Left ventricle myocardium inferior (tissue), 1 donor: ENCODE measurements at places on chromosomes 2 and 18.

DNA sequence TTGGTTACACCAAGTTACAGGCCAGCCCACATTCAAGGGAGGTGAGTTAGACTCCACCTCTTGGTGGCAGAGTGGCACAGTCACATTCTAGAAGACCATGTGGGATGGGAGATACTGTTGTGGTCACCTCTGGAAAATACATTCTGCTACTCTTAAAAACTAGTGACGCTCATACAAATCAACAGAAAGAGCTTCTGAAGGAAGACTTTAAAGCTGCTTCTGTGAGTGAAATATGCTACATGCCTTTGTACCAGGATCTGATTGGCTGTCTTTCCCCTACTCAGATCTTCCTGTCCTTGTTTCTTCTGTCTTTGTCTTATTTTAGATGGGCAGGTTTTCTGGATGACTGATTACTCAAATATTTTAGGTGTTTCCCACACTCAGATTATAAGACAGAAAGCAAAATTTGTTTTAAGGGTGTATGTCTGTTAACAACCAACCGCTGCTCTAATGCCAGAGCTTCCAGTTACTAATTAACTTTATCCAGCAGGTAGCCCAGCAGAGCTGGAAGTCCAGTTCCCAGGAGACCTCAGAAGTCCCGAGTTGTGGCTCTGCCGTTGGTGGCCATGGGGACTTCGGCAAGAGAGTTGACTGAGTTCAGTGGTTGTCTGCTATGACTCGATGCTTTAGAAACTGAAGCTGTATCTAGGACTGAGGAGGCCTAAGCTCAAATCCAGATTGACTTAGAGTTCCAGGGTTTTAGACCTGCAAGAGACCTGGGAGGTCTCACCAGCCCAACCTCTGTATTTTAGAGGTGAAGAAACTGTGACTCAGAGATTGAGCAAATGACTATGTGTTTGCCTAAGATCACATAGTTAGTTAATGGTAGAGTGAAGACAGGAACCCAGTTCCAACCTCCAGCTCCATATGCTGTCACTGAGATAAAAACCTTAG, 7.4 kb downstream of the IL1R2 start:
- no peak for DNase-seq

- no peak for DNase-seq
These were observed 37.9 kb downstream of the VIL1 start for GRCh38 chr2:218456849-218457248.

- DNase-seq = no peak
These were observed 529.9 kb downstream of the SLC4A3 start for GRCh38 chr2:220157312-220157711.

- no peak for DNase-seq
These were observed 394.8 kb downstream of the PID1 start for GRCh38 chr2:228876276-228876675.

DNA sequence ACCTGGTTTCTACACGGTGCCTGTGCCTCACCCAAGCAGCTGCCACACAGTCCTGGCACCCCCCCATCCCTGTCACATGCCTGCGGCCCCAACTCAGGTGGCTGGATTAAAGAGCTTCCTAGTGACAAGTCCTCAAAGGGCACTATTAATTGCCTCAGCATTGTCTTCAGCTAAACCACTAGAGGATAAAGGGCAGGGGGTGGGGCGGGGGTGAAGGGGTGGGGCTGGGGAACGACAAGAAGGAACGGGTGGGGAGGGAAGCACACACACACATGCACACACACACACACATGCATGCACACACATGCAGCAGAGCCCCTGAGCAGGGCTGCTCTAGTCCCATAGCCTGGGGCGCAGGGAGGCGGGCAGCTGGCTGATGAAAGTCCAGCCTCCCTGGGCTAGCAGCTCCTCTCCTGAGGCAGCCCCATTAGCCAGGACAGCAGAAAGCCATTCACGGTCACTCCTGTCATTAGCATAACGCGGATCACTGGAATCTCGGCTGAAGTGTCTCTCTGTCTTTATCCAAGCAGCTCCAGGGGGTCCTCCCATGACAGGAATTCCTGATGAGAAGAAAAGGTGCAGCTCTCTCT, 7.4 kb upstream of the TEX261 start:
- no peak for DNase-seq

GRCh38 chr18:9516437-9517064, 41.2 kb downstream of the RALBP1 start:
- no peak for DNase-seq

- no peak for DNase-seq
These were observed 139.0 kb upstream of the SERPINE2 start for GRCh38 chr2:224178056-224178455.

DNA sequence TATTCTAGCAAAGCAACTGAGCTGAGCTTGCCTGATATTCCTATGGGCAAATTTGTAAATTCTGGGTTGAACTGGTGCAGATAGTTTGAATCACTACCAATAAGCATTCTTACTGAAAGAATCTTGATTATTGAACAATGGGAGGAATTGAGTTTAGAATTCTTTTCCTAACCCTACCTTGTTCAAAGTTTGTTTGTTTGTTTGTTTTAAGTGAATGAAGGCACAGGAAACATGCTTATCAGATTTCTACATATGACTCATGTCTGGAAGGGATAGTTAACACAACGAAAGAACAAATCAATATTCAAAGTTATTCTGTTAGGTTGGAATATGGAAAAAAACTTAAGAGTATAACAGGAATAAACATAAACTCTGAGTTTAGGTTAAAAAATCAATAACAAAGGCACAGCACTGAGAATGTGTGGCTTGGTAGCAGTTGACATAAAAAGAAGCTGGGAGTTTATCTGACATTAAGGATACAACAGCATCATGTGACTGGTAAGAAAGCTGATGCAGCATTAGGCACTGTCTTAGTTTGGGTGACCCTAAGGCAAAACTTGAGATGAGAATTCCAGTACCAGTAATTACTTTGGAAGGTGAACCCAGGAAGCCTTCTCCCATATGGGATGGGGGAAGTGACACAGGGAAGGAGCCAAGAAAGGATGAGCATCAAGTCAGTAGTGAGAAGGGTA, 20.9 kb downstream of the BOD1L2 start:
- no peak for DNase-seq

DNA sequence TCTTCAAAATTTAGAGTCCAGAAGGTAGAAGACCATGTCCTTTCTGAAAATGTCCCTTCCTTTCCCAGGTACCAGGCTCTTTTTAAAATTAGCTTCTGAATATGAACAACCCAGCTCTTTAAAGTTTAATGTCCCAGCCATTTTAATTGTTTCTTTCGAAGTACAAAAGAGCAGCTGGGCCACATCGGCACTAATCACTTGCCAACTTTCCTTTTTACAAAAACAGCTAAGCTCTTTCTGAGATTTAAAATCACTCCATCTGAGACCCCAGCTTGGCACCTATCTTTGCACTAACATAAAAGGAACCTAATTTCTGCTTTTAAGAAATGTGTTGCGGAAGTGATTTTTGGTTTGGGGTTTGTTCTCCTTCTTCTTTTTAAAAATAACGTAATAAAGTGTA, 2.6 kb downstream of the BOD1L2 start:
- DNase-seq = no peak

- no peak for DNase-seq
These were observed 12.6 kb downstream of the QPCT start for GRCh38 chr2:37357069-37357468.

DNA sequence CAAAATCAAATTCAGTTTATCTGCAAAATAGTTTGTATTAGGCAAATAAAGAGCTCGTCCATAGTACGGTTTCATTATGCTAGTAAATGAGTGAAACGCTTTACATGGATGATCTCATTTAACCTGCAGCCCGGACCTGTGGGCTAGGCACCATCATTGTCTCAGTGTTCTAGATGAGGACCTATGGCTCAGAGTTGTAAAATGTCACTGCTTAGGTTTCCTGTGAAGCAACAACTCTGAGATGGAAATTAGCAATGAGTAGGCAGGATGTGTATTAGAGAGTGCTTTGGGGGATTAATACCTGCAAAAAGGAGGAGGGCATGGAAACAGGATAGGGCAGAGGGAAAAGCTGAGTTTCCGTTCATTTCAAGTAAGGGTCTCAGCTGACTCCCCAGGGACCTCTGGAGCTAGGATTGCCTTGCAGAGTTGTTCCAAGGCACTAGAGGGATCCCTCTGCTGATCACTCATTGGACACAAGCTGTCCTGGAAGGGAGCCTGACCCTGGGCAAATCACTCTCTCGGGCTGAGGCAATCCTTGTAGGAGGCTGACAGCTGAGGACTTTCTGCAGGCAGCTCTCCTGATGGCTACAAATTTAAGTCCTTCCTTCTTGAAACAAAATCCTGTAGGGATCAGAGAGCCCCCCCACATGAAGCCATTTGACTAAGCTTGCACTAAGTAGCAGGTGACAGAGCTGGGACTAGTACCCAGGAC, 58.8 kb upstream of the SIX2 start:
- DNase-seq = no peak

DNA sequence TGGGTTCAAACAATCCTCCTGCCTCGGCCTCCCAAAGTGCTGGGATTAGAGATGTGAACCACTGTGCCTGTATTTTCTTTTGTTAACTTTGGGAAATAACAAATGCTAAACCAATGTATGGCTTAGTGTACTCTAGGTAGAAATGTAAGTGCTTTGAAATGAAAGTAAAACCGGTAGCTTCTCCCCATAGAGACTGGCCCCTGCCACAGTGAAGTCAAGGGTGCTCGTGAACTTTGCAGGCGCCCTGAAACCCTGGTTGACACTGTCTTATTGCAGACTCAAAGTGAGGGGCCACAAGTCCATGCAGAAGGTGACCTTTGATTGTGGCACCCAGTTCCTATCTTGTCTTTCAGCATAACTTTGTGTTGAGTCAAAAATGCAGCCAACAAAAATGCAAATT, 24.2 kb upstream of the MTCL1 start:
- no peak for DNase-seq

GRCh38 chr2:59012234-59012633, 771.1 kb upstream of the FANCL start:
- no peak for DNase-seq

DNA sequence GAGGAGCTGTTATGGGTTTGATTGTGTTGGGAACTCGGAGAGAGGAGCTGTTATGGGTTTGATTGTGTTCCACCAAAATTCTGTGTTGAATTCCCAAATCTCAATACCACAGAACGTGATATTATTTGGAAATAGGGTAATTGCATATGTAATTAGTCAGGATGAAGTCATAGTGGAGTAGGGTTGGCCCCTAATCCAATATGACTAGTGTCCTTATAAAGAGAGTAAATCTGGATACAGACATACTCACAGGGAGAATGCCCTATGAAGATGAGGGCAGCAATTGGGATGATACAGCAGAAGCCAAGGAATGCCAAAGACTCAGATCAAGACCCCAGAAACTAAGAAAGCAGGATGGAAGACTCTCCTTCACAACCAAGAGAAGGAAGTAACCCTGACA, 1023.2 kb upstream of the ZEB2 start:
- no peak for DNase-seq

- no peak for DNase-seq
These were observed 745.1 kb downstream of the TSN start for GRCh38 chr2:122500316-122501105.

DNA sequence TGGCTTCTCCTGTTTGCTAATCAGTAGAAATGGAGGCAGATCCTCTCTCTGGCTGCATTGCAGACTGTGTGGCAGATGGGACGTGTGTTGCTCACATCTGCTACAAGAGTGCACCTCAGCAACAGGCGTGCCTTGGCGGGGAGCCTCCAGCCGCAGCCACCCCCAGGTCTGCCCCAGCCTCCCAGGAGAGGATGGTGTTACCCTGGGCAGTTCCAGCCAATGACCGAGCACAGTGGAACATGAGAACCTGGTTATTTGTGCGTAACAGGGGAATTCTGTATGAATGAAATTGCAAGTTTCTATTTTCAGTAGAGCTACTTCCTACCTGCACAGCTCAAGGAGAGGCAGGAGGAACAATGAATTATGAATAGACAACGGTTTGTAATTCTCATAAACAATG, 130.6 kb upstream of the CBLN2 start:
- no peak for DNase-seq

- DNase-seq = no peak
These were observed 49.7 kb downstream of the TRIB2 start for GRCh38 chr2:12766421-12766879.

DNA sequence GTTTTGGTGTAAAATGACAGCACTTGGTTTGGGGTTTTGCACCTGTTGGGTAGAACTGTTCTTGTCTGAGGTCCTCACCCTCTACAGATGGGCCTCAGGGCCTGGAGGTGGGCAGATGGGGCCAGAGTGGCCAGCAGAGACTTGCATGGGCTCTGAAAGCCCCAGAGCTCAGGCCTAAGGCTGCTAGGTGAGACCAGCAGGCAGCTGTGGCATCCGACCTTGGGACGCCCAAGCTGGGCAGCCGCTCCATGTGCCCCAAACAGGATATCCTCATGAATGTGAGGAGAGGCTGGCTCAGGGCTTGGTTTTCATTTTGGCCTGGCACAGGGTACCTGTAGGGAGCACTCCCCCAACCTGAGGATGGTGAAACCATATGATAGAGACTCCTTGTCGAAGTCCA, 38.3 kb downstream of the GBX2 start:
- no peak for DNase-seq

GRCh38 chr2:113104054-113104611, 23.3 kb upstream of the IL1RN start:
- no peak for DNase-seq
